Neural progenitor cell (in vitro differentiated cells): ENCODE measurements at places on chromosomes 5 and 9.

GRCh38 chr5:29516224-29516623 lies 1677.3 kb upstream of the CDH6 start:
- H3K27ac ChIP-seq: no peak overlapping the region
- H3K4me1 ChIP-seq: no peaks in the 10 kb centered on the region
- no peak overlapping the region for H3K4me3 ChIP-seq

- DNase-seq: no peak
- no peaks in the 10 kb centered on the region for H3K4me1 ChIP-seq
- H3K36me3 ChIP-seq: no peaks in the 10 kb centered on the region
- no peak overlapping the region for H3K4me3 ChIP-seq
- no peaks in the 10 kb centered on the region for H3K27me3 ChIP-seq
- H3K27ac ChIP-seq: no peak overlapping the region
Observed at GRCh38 chr5:124193371-124193789, 553.1 kb downstream of the ZNF608 start.

- peaks cover 14% of the 10 kb centered on the region for H3K4me1 ChIP-seq
- H3K36me3 ChIP-seq: no peaks in the 10 kb centered on the region
- no peaks in the 10 kb centered on the region for H3K27me3 ChIP-seq
- no peak for DNase-seq
- no peak overlapping the region for H3K27ac ChIP-seq
Observed at GRCh38 chr9:69020301-69021145, 6.6 kb upstream of the PRKACG start.

GRCh38 chr9:29802454-29802853 lies 2229.2 kb upstream of the C9orf72 start:
- no peak overlapping the region for H3K4me3 ChIP-seq
- H3K27ac ChIP-seq: no peak overlapping the region
- DNase-seq: no peak
- H3K27me3 ChIP-seq: no peaks in the 10 kb centered on the region
- peaks cover 12% of the 10 kb centered on the region for H3K4me1 ChIP-seq
